NCI-H2081 treated with DMSO at 0.1 percent for 48 hours (cell line): ENCODE measurements at places on chromosomes 12 and 14.

- DNase-seq = no peak
Measured at GRCh38 chr14:72808564-72808963, 85.3 kb downstream of the DPF3 start.

- DNase-seq = no peak
Measured at GRCh38 chr14:27056586-27056985, 458.8 kb upstream of the NOVA1 start.

DNA sequence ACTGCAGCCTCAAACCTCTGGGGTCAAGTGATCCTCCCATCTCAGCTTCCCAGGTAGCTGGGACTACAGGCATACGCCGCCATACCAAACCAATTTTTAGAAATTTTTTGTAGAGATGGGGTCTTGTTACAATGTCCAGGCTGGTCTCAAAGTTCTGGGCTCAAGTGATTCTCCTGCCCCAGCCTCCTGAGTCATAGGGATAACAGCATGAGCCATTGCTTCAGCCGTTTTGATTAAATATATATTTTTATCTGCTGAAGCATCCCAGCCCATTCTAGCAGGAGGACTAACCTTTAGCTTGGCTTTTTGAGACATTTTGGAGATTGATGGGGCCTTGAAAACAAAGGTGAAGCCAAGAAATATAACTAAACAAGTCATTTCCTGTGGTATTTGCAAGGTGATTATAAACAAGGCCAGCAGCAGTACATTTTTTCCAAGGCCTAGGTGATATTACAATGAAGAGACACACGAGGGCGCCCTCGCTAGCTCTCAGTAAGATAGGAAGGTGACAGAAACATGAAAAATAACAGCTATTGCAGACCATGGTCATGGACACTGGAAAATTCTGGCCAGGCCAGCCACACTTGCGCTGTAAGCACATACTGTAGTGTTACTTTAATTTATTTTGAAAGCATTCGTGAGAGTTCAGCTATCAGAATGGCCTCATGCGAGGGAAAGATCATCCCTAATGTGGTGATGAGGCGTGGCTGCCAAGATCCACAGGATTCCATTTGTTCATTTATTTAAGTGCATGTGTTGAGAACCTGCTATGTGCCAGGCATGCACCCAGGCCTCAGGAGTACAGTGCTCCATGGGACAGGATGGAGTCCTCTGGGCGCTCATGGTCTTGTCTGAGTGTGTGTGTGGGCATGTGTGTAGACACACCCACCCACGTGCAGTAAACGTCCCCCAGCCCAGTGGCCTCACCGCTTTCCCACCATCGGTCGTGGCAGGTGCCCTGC lies 63.5 kb downstream of the DGLUCY start:
- peak; percentile 48 for DNase-seq

DNA sequence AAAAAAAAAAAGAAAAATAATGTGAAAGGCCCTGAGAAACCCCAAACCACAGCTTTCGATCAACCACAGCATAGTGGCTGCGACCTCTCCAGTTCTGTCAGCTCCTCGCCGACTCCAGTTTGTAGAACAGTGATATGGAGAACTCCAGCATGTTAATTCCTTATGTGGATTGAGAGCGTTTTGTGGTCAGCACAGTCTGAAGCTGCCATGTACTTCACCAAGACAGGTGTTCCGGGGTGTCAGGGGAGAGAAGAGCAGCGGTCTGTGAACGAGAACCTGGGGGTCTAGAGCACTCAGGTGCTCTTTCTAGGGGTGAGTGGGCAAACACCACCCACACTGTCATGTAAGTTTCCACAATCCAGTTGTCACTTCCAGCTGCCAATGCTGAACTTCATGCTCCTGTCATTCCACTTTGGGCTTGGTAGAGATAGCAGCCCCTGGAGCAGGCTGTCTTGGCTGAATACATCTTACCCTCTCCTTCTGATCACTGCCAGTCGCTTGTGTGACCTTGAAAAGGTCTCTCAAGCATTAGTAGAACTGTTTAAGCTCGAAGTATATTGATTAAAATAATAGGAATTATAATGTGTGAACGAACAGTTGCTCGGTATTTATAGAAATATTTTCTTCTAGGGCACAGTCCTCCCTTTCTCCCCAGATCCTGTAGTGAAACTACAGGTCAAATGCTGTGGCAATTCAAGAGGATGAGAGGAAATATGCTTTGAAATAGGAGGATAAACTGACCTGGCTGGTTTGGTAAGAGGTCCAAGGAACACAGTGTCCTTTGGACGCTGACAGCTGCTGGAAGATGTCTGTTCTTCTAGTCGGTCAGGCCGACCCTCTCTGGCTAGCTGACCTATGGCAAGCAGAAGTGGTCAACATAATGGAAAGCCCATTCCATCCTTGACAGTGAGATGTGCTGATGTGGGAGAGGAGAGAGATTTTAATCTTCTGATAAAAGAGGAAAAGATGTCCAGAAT lies 15.7 kb upstream of the MAX start:
- no peak for DNase-seq

GRCh38 chr12:127150028-127150427 lies 1116.9 kb upstream of the TMEM132C start:
- no peak for DNase-seq

- DNase-seq = no peak
Measured at GRCh38 chr12:20740972-20741371, 45.8 kb downstream of the SLCO1C1 start.

GRCh38 chr12:97968641-97969197 lies 506.1 kb downstream of the RMST start:
- DNase-seq = peak; percentile 85
